ENCODE measurements at places on chromosomes 16 and 17.

GRCh38 chr16:79723583-79724168 is 123.1 kb upstream of the MAF start:
- no peak for DNase-seq

DNA sequence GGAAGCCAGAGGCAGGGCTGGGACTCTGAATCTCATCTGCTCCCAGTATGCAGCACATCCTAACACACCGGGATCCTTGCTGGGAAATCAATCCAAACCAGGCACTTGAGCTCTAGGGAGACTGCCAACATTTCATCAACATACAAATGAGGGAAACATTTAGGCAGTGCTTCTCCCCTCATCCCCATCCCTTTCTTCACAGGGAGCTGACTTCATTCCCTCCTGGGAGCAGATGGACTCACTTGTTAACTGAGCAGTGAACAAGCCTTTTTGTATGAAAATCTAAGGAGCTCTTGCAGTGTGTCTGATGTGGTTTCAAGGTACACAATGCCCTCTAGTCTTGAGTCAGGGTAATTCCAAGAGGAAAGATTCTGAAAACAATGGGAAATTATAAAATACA is 96.3 kb downstream of the TMEM114 start:
- no peak for DNase-seq

DNA sequence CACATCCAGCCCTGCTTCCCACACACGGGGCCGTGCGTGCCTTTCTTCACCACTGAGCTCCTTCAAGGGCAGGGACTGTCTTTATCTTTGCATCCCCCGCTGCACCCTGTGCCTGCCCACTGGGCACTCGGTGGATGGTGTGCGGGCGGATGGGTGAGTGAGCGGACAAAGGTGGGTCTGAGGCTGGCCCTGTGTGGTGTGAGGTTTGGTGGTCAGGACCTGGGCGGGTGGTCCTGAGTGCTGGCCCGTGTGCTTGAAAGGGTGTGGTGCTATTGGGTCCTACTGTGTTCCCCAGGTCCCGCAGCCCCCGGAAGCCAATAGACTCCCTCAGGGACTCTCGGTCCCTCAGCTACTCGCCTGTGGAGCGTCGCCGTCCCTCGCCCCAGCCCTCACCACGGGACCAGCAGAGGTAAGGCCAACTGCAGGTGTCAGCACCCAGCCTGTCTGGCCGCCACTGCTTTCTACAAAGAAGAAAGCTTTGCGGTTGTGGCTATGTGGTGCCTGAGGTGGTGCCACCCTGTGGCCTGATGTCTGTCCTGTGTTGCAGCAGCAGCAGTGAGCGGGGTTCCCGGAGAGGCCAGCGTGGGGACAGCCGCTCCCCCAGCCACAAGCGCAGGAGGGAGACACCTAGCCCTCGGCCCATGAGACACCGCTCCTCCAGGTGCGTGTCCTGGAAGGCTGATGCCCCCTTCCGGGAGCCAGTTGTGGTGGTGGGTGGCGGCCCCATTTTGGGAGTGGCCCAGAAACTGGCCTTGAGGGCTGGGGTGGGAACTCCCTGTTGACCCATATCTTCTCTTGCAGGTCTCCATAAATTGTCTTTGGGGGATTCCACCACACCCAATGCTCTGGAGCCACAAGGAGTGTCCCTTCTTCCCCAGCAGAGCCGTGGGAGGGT is 6.8 kb downstream of the ELOB start:
- no peak for DNase-seq

GRCh38 chr17:67679225-67679624 is 38.5 kb upstream of the NOL11 start:
- DNase-seq = no peak

DNA sequence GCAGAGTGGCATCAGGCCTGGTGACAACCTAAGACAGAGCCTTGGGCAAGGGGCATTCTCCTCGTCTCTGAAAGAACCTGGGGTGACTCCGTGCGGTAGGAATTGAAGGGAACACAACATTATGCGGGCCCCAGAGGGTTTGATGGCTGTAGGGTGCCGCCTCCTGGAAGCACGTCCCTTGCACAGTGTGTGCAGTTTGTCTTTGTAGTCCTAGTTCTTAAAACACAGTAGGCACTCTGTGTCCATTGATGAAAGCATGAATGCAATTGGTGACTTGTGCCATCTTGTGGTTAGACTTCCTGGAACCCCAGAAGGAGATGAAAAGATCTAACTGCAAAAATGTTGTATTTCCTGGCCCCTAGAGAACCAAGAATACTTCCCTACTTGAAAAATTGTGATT is 279.8 kb downstream of the UTP18 start:
- no peak for DNase-seq

GRCh38 chr16:86939609-86940008 is 361.3 kb downstream of the FOXL1 start:
- peak; percentile 3 for DNase-seq

GRCh38 chr16:72829846-72830775 is 217.8 kb downstream of the ZFHX3 start:
- DNase-seq = no peak

DNA sequence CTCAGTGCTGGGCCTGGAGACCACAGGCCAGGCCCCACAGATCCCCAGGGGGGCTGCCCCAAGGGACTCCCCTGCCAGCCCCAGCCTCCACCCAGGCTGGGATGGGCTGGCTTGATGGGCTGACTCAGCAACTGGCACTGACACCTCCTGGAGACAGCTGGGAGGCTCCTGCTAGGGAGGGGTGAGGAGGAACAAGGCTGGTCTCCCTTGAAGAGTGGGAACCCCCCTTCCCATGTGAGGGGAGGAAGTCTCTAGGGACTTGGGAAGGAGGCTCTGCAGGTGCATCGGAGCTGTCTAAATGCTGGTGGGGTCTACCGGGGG is 10.4 kb downstream of the NHERF1 start:
- DNase-seq = no peak

GRCh38 chr17:67438667-67439066 is 61.6 kb downstream of the PITPNC1 start:
- DNase-seq = no peak

DNA sequence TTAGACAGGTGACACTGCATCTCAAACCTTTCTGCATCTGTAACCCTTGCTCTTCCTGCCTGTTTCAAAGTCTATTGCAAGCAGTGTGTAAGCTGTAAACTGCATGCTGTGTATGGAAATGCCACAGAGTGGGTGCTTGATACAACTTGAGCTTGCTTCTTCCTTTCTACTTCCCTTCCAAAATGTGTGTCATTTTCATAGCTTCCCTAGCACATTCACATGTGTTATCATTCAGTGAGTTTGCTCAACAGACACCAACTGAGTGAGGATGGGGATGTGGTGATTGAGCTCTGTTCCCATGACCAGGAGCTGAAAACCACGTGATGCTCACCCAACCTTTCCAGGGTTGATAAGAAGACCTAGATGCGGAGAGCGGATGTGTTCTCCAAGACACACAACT is 111.1 kb downstream of the VAT1L start:
- no peak for DNase-seq

DNA sequence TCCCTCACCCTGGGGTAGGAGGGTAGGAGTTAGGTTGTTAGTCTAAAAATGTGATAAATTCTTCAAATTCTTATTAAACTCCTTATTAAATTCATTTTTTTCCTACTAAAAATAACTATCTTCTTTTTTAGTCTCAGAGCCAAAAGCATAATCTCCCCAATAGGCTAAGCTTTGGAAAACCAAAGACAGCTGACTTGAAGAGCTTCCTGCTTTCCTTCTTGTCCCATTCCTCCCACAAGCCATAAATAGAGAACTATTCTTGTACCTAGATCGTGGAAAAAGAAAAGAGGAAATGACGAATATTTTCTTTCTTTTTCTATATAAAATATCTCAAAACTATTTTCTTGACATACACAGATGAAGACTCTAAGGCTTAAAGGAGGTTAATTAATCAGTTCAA is 486.9 kb downstream of the CDH8 start:
- no peak for DNase-seq

- DNase-seq = no peak
These were observed 7.4 kb downstream of the PHOSPHO1 start for GRCh38 chr17:49223168-49223516.

- no peak for DNase-seq
These were observed 6.0 kb upstream of the NT5M start for GRCh38 chr17:17297217-17297616.

GRCh38 chr16:8492690-8493089 is 97.6 kb downstream of the TMEM114 start:
- DNase-seq = no peak

DNA sequence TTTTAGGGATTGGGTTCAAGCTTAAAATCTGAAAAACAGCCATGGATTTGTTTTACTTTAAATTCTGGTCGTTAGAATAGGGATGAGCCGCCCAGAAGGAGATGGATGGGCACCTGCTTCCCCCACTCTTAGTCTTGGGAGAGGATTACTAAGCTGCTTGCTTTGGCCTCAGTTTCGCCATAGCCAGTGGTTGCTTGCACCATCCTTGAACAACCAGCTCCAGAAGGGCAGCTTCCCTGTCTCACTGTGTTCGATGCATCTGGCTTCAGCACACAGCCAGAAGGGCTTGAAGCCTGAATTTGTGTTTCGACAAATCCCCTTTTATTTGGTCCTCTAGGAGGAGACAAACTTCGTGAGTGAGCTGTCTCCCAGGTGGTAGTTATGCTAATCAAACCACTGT is 7.1 kb downstream of the CYB5D2 start:
- DNase-seq = no peak

- DNase-seq = no peak
These were observed 101.3 kb upstream of the C17orf78 start for GRCh38 chr17:37274461-37274860.

- DNase-seq = no peak
These were observed 1.5 kb upstream of the PHKG2 start for GRCh38 chr16:30746638-30747175.

DNA sequence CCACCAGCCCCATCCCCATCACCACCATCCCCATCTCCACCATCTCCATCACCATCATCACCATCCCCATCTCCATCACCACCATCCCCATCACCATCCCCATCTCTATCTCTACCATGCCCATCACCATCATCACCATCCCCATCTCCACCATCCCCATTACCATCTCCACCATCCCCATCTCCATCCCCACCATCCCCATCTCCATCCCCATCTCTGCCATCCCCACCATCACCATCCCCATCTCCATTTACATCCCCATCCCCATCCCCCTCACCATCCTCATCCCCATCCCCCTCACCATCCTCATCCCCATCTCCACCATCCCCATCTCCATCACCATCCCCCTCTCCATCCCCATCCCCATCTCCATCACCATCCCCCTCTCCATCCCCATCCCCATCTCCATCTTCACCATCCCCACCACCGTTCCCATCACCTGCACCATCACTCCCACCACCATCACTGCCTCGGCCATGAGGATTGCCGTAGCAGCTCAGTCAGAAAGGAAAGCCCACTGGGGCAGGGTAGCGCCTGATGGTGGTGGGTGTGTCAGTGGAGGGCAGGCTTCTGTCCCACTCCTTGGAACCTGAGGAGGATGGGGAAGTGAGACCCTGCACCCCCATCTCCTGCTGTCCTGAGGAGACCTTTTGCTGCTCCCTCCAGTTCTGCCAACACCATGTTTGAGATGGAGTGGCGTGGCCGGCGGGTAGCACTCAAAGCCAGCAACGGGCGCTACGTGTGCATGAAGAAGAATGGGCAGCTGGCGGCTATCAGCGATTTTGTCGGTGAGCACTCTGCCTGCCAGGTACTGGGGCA is 7.5 kb downstream of the FSCN2 start:
- no peak for DNase-seq

- DNase-seq = no peak
These were observed 491.0 kb upstream of the CDH5 start for GRCh38 chr16:65875381-65876055.

DNA sequence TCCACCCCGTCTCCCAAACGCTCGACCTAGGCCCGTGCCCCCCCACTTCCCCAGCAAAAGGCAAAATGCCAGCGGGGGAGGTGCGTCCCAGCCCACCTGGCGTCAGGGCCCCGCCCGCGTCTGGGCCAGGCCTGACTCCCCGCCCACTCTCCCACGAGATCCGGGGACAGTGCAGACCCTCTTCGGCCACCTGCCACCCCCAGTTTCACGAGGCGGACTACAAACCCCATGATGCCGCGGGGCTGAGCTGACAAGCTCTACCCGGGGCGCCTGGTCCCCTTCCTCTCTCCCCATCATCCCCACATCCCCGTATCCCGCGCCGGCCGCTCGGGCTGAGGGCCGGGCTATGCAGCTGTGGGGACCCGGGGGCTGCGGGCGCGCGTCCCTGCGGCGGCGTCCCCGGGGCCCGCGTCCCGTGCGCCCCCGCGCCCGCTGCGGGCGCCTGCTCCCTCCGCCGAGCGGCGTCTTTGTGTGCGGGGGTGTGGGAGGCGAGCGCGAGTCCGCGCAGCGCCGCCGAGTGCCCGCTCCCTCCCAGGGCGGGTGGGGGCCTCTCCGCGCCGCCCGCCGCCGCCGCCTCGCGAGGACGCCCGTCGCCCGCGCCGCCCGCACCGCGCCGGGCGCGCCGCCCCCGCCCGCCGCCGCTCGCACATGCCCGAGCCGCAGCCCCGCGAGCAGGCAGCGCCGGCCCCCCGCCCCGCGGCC is at the start of gene ANKRD13B:
TSS of gene ANKRD13B (plus strand) at position 283 of the 702 bp plus-strand sequence. CDS start 490 bp downstream, outside the sequence.
- peak; percentile 35 for DNase-seq

DNA sequence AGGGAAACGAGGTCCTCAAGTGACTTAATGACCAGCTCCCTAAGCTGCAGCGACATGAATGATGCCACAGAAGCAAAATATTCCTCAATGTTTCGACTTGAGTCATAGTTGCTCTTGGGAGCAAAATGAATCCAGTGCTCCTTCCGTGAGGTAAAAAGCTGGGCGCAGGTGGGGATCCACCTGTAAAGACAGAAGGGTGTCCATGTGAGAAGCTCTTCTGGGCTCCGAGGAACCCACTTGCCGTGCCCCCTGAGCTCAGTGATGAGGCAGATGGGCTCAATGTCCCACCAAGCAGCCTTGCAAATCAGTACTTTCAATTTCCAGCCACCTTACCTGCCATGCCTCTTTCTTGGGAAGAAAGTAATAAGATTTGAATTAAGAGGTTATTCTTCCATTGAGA is 25.5 kb downstream of the DNAH3 start:
- DNase-seq = no peak

- DNase-seq = no peak
These were observed 217.6 kb upstream of the CA10 start for GRCh38 chr17:52376137-52376536.

GRCh38 chr17:28875848-28876550 is 21.2 kb downstream of the ERAL1 start:
- DNase-seq = peak; percentile 39

DNA sequence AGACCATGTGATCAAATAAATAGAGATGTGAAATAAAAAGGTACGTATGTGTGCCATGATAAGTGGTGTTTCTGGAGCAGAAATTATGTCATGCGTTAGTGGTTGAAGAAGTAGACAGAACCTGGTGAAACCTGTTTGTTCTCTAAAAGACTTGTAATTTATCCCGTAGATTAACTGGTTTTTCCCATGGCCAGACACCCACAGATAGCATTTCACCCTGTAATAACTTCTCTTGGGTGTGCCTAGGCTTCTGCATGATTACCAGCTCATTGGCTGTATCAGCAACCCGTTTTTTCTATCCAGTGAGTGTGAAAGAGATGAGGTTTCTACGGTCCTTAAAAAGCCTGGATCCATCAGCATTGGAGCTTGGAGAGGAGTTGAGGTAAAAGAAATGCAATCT is 471.3 kb downstream of the NPIPA7 start:
- no peak for DNase-seq

All from OCI-M1 (cell line).